Activated T-cell treated with anti-CD3 and anti-CD28 coated beads for 1 hour (primary cell): ENCODE measurements at places on chromosomes 16 and 17.

GRCh38 chr17:74742153-74742515, 5.1 kb downstream of the RAB37 start:
- DNase-seq = peak; percentile 42

- no peak for DNase-seq
Measured at GRCh38 chr16:83029467-83029866, 402.7 kb downstream of the CDH13 start.

- DNase-seq = no peak
Measured at GRCh38 chr17:19244781-19245180, 7.6 kb downstream of the EPN2 start.

- DNase-seq = no peak
Measured at GRCh38 chr16:80144191-80144590, 396.6 kb upstream of the DYNLRB2 start.

DNA sequence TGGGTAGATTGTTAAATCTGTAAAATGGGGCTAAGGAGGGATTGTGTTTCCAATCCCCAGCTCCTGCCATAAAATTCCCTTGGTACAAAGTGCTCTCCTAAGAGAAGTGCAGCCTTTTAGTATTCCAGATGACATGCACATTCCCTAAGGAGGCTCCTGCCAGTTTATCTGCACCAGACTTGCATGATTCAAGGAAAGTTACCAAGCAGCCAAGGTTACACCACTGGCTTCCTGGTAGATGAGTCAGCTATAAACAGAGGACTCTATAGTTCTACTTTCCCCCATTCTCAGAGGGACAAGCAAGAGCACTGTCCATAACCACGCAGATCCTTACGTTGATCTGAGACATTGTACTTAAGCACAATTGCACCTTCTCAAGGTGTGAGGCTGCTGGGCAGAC, 1.9 kb downstream of the CALB2 start:
- DNase-seq = no peak

DNA sequence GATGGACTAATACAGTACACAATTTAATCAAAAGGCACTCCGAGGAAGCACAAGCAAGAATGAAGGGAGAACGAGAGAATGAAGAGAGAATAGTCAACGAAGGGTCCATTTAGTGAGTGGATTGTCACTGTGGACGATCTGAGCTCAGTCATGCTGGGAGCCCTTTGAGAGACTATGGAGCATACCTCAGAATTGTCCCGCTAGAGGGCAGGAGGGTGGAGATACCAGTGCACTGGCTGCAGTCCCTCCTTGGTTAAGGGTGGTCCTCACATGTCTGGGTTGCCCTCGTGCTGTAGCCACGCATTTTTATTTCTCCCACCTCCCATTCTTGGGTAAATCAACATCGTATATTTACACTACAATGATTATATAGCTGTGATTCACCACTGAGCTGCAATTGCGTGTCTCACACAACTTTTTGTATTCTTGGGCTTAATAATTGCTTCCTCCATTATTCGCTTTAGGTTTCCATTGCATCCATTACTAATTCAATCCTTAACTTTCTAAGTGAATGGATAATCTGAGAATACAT, 33.2 kb upstream of the FAM20A start:
- DNase-seq = no peak
